ENCODE measurements at places on chromosomes 13 and 19.
A peak's percentile ranks its signal among the peaks of the same experiment; 100 is the strongest.

DNA sequence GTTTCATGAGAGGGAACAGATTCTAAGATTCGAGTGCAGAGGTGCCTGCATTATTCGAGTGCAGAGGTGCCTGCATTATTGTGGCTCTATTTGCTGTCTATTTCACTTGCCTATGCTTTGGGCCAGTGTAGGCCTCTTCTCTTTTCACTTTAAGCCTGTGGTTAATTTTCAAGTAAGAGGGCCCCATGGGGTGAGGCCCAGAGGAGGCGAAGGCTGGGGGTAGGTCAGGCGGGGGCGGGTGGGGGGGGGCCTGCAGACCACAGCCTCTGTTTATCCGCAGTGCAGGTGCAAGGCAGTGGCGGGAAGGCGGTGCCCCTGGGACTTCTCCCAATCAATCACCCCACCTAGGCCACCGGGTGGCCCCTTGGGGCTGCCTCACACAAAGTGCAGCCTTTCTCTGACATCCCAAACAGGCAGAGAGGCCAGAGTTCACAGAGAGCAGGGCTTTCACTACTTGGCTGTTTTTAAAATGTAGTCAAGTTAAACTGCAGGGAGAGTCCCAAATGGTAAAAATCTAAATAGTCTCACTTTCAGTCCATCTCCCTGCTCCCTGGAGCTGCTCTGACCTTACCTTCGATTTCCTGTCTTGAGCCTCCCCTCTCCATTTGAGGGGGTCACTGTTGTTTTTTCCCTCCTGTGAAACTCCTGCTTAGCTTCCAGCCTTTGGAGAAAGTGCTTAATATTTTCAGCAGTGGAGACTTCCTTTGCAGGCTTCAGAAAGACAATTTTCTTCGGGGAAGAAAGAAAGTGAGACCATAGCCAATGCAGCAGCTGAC lies 249.0 kb downstream of the DLEU7 start:
- DNase-seq = no peak

- DNase-seq = no peak
These were observed 41.7 kb upstream of the ZNF91 start for GRCh38 chr19:23436944-23437343.

GRCh38 chr19:17757125-17757524 lies 5.8 kb downstream of the FCHO1 start:
- peak; percentile 94 for DNase-seq

- DNase-seq = no peak
These were observed 127.1 kb upstream of the SPACA7 start for GRCh38 chr13:112248862-112249592.

- no peak for DNase-seq
These were observed 19.6 kb downstream of the CCDC8 start for GRCh38 chr19:46393456-46394401.

GRCh38 chr13:39538816-39539790 lies 63.9 kb downstream of the LHFPL6 start:
- DNase-seq = no peak

GRCh38 chr13:79384022-79384610 lies 21.9 kb downstream of the RBM26 start:
- no peak for DNase-seq

DNA sequence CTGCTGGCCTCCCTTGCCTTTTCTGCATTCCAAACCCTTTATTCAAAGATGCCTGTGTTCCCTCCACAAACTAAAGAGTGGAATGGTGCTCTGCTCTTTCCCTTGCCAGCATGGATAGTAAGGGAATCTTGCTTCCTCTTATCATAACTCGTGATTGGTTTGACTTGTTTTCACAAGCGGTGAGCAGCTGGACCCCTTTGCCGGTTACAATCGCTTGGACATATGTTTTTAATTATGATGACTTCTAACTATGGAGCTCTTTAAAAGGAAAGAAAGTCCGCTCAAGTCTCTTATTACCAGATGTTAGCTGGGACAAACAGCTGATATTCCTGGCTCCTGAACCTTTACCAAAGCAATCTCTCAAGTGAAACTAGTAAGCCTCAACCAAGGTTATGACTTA lies 1094.7 kb downstream of the UQCRFS1 start:
- DNase-seq = no peak

GRCh38 chr13:47623862-47624261 lies 377.2 kb downstream of the SUCLA2 start:
- DNase-seq = no peak

GRCh38 chr19:16369664-16370576 lies 45.3 kb downstream of the KLF2 start:
- DNase-seq = no peak

GRCh38 chr19:45142016-45142725 lies 18.6 kb downstream of the NKPD1 start:
- DNase-seq = no peak

GRCh38 chr19:50325310-50326100 lies 3.7 kb downstream of the KCNC3 start:
- peak; percentile 82 for DNase-seq

DNA sequence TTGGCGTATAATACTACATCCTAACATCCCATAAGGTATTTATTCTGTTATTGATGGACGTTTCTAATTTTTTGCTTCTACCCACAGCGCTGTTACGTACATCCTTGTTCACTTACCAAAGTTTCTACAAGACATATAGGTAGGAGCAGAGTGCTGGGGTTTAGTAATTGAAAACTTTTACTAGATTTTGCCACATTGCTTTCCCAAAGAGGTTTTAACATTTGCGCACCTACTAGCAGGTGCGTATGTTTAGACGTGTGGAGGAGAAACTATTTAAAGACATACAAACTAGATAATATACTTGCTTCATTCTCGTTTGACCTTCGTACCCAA lies 559 bp upstream of the RPL21 start:
- no peak for DNase-seq

GRCh38 chr19:54114340-54115108 lies 933 bp downstream of the TFPT start:
- peak; percentile 40 for DNase-seq
